ENCODE measurements at places on chromosomes 3 and 15. TPM values are rescaled to one million over a fixed set of nuclear protein-coding genes. Genes with fewer than 3 reads are reported as not detected.

GRCh38 chr3:117793622-117794265 is 1084.2 kb downstream of the TUSC7 start:
- DNase-seq = no peak

- DNase-seq = peak; percentile 63
Measured at GRCh38 chr3:126212620-126213378, 32.4 kb upstream of the ALDH1L1 start.

- DNase-seq = no peak
Measured at GRCh38 chr15:52715411-52715810, 36.2 kb upstream of the ATOSA start.

DNA sequence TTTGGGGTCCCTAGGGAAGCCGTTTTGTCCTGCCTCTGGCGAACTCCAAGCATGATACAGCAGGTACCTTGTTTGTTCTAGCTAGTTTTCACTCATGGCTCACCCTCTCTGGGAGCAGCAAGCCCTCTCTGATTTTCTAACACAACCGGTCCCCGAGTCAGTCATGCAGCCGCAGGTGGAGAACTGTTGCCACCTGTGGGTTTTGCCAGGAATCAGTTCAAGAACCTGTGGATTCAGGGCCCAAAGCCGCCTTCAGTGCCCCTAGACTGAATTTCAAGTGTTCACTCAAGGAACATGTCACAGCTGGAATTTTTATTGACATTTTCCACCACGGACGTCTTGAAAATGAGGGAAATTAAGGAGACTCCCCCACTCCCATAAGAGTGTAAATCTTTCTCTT is 13.3 kb upstream of the LRRK1 start:
- no peak for DNase-seq

- no peak for DNase-seq
Measured at GRCh38 chr3:12060139-12060845, 56.1 kb downstream of the SYN2 start.

DNA sequence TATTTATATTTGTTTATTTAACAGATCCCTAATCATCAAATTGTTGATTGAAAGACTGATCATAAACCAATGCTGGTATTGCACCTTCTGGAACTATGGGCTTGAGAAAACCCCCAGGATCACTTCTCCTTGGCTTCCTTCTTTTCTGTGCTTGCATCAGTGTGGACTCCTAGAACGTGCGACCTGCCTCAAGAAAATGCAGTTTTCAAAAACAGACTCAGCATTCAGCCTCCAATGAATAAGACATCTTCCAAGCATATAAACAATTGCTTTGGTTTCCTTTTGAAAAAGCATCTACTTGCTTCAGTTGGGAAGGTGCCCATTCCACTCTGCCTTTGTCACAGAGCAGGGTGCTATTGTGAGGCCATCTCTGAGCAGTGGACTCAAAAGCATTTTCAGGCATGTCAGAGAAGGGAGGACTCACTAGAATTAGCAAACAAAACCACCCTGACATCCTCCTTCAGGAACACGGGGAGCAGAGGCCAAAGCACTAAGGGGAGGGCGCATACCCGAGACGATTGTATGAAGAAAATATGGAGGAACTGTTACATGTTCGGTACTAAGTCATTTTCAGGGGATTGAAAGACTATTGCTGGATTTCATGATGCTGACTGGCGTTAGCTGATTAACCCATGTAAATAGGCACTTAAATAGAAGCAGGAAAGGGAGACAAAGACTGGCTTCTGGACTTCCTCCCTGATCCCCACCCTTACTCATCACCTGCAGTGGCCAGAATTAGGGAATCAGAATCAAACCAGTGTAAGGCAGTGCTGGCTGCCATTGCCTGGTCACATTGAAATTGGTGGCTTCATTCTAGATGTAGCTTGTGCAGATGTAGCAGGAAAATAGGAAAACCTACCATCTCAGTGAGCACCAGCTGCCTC is 14.7 kb downstream of the THBS1 start:
- DNase-seq = no peak

The TNIK gene
- 4.7 TPM for polyA plus RNA-seq

The SEMA6D gene
- polyA plus RNA-seq = 6.8 TPM

The GP9 gene
- not detected for polyA plus RNA-seq

The PRTG gene
- polyA plus RNA-seq = 0.13 TPM

- no peak for DNase-seq
Measured at GRCh38 chr15:83170474-83171165, 37.0 kb downstream of the HDGFL3 start.

The C3orf70 gene
- 6.7 TPM for polyA plus RNA-seq

The EIF4A2 gene
- polyA plus RNA-seq = 593 TPM

The SI gene
- polyA plus RNA-seq = not detected

The SIDT1 gene
- 0.08 TPM for polyA plus RNA-seq

GRCh38 chr3:196192036-196192523 is 19.1 kb downstream of the ZDHHC19 start:
- no peak for DNase-seq

GRCh38 chr3:67567893-67568292 is 86.5 kb downstream of the SUCLG2 start:
- no peak for DNase-seq

- no peak for DNase-seq
Measured at GRCh38 chr3:127304121-127304744, 16.4 kb upstream of the PRR20G start.

The GRK7 gene
- polyA plus RNA-seq = not detected

GRCh38 chr3:171044384-171044783 is 17.9 kb upstream of the SLC2A2 start:
- no peak for DNase-seq

DNA sequence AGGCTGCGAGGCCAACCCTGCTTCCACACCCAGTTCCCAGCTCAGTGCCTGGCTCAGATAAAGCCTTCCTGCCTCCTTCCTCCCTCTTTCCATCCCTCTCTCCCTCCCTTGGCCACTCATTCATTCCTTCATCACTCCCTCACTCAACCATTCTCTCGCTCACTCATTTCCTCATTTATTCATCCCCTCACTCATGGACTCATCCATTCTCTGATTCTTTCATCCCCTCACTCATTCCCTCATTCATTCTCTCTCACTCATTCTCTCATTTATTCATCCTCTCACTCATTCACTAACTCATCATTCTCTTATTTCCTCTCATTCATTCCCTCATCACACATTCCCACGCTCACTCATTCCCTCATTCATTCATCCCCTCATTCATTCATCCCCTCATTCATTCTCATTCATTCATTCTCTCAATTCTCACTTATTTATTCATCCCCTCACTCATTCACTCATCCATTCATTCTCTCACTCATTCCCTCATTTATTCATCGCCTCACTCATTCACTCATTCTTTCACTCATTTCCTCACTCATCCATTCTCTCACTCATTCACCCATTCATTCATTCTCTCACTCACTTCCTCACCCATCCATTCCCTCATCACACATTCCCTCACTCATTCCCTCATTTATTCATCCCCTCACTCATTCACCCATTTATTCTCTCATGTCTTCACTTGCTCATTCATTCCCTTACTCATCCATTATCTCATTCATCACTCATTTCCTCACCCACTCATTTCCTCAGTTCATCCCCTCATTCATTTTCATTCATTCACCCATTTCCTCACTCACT is 13.2 kb downstream of the ABTB1 start:
- DNase-seq = no peak

The GOLGA8G gene
- 0.13 TPM for polyA plus RNA-seq

The CCDC80 gene
- polyA plus RNA-seq = 64.5 TPM

The OXSM gene
- 5.3 TPM for polyA plus RNA-seq

DNA sequence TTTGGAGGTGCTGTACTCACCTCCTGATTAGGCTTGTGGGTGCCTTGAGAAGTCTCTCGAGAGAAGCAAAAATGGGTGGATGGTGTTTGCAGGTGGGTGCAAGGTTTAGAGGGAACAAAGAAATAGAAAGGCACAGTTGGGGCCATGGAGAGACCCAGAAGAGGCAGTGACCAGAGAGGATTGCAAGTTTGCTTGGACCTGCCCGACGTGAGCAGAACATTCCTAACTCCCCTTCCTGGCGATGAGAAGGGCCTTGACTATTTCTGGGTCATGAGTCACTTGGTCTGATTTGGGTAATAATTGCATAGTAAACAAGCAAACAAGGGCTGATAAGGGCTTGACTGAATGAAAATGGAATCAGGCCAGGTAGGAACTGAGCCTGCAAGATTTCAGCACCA is 7.0 kb upstream of the CTSH start:
- no peak for DNase-seq

DNA sequence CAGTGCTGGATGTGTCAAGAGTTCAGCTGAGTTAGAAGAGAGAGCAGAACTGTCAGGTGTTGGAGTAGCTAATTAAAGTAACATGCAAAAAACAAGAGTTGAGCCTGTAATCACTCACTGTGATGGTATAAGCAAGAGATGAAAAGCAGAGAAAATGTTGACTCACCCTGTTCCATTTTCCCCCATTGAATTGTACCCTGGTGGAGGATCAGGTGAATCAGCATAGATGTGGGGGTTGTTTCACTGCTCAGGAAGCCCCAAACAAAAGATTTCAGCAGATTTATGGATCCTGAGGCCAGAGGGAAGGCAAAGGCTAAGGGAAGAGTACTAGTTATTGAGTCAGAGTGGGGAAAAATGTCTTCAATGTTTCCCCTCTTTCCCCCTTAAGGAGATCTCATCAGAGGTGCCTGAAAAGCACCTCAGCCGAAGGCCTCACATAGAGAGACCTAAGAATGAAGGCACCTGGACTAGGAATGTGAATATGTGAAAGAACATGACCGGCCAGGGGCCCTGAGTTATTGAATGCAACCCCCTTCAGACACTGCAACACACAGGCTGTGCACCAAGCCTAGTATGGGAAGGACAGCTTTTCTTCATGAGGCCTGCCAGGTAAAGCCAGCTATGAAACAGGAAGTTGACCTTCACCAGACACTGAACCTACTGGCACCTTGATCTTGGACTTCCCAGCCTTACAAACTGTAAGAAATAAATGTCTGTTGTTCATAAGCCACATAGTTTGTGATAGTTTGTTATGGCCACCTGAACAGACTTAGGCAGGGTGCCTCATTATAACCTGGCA is 90.1 kb downstream of the TMCO5A start:
- no peak for DNase-seq

The FANCD2OS gene
- polyA plus RNA-seq = not detected
